ENCODE measurements at places on chromosomes 16 and 17.

DNA sequence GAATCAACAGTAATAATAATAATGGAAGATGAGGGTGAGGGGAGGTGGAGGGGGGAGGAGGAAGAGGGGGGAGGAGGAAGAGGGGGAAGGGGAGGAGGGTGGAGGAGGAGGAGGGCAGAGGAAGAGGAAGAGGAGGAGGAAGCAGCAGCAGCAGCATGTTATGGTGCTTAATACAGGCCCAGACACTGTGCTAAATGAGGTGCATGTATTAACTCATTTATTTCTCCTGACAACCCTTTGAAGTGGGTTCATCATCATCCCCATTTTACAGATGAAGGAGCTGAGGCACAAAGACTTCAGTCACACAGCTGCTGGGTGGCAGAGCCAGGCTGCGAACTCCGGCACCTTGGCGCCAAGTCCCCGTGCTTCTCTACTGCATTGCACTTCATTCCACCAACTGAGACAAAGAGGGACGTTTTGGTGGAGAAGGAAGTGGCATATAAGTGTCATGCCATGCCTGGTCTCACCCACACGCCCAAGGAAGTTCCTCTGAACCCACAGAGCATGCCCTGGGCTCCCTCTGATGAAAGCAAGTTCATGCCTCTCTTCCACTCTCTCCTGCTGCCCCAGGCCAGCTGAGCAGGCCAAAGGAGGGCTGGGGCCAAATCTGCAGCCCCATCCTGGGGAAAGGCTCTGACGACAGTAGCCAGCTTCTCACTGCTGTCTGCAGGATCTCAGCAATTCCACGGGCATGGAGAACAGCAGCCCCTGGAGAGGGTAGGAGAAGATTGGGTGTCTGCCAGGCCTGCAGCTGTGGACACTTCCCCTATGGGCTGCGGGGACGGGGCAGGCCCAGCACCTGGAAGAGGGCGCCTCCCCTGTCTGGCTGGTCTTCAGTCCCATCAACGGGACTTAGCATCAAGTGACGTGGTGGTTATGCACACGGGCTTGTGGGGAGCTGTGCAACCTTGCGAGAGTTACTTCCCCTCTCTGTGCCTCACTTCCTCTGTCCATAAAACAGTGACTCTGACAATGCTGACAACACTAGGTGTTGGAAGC, 21.8 kb downstream of the XYLT1 start:
- no peak for DNase-seq

- DNase-seq, result no peak
Observed at GRCh38 chr17:9228408-9229159, 207.3 kb downstream of the NTN1 start.

DNA sequence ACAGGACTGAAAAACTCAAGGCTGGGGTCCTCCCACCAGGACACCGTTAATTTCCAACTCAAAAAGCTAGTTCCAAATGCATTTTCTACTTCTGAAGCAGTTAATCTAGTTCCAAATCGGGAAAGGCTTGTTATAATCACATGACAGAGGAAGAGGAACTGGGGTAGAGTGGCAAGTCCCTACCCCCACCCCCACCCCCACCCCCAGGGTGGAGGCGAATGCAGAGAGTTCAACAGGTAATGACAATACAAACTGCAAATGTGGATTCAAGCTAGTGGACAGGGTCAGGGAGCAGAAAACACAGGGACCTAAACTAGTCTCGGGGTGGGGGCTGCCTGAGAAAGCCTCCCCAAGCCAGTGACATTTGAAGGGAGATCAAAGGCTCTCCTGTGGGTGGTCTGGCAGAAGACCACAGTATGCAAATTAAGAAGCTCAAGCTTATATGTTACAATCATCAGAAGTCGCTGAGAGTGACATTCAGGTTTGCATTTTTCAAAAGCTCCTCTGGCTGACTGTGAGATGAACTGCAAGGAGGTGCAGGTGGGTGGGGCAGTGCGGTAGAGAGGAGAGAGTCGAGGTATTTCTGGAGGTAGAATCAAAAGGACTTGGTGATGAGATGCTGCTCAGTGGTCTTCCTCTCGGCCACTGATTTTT, 56.4 kb upstream of the SLC25A19 start:
- DNase-seq, result peak; percentile 33

- DNase-seq, result no peak
Observed at GRCh38 chr16:56090076-56090475, 101.2 kb upstream of the GNAO1 start.

- DNase-seq, result peak; percentile 80
Observed at GRCh38 chr17:44308320-44308818, at the start of gene RUNDC3A. RUNDC3A (plus strand) TSS chr17:44308601; CDS start chr17:44308833, 232 bp downstream.

GRCh38 chr17:57143361-57143760, 58.3 kb downstream of the AKAP1 start:
- no peak for DNase-seq

GRCh38 chr16:1907226-1907860, 10.9 kb downstream of the HS3ST6 start:
- DNase-seq, result no peak

DNA sequence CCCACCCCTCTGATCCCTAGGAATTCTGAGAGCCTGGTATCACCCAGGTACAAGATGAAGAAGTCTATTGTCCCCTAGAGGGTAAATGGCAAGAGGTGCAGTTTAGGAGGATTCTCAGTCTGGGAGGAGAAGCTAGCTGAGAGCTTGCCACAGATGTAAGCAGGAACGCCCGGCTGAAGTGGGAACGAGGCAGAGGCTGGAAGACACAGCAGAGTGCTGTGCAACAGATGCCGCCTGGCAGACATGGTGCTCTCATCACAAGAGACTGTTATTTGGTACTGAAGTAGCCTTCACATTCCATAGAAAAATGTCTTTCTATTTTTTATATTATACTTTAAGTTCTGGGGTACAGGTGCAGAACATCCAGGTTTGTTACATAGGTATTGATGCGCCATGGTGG, 20.3 kb upstream of the KRT20 start:
- DNase-seq, result no peak

DNA sequence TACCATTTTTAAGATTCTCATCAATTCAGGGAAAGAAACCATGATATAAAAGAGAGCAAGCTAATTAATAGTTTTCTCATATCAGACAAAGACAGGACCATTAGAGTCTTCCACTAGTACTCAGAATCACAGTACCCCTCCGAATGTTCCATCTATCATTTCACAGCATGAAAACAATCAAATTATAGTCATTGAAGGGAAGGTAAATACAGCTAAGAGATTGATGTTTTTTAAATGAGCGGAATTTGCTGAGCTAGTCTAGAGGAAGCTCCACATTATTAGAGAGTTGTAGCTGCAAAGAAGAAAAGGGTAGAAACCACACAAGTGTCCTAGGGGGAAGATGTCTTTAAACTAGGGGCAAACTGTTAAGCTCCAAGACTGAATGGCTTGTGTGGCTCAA, 808.9 kb downstream of the CDH11 start:
- DNase-seq, result no peak

DNA sequence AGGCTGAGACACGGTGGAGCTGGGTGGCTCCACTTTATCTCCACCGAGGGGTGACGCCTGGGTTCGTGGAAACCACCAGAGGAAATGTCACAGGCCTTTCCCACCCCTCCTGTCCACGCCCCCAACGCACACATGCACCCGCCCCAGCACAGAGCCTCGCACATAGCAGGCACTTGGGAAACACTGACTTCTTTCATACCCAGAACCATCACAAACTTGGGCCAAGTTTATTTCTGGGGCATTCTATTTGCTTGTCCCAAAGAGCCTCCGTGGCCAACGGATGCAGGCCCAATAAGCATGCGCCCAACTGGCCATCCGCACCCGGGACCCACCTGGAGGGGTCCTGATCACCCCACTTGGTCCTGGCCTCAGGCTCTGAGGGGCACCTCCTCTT, 3.3 kb downstream of the BCAR1 start:
- DNase-seq, result no peak

DNA sequence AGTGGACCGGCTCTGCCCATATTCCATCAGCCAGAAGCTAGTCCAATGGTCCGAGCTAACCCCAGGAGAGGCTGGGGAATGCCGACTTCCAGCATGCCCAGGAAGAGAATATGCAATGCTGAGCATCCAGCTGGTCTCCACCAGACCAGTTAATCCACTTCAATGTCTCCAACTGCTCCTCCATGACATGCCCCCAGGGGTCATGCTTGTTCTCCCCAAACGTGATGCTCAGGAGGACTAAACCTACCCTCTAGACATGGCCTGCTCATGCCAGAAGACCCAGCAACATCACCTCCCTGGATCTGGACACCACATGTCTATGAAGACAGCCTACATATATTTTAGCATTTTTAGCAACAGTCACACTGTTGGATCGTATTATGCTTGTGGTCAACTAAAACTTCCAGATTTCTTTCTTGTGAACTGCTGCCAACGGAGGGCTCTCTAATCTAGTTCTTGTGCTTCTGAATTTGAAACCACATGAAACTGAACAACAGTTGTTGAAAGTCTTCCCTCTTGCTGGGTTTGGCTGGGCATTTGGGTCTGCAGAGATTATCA, 245.1 kb downstream of the SOX9 start:
- DNase-seq, result no peak

DNA sequence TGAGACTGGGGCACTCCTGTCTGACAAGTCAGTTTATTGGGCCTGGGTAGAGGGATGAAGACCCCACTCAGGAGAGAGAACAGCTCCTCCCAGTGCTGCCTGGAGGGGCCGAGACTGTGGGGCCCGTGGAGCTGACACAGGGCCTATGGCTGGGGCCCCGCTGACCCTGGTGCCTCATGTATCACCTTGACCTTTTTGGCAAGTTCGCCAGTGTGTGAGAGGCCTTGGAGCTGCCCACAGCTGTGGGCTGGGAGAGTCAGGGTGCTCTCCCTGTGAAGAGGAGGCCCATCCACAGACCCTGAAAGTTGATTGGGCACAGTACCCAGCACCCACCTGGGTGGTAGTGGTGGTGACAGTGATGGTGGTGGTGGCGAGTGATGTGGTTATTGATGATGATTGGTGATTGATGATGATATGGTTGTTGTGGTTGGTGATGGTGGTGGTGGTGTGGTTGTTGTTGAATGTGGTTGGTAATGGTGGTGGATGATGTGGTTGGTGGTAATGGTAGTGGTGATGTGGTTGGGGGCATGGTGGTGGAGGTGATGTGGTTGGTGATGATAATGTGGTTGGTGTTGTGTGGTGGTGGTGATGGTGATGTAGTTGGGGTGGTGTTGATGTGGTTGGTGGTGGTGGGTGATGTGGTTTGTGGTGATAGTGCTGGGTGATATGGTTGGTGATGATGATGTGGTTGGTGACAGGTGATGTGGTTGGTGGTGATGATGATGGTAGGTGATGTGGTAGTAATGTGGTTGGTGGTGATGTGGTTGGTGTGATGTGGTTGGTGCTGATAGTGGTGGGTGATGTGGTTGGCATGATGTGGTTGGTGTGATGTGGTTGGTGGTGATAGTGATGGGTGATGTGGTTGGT, 29.1 kb downstream of the BAHCC1 start:
- DNase-seq, result no peak

- peak; percentile 75 for DNase-seq
Observed at GRCh38 chr17:2025220-2025621, at the start of gene RTN4RL1. RTN4RL1 (minus strand) TSS chr17:2025334; CDS start chr17:2024865, 469 bp downstream.

GRCh38 chr16:4361944-4362311, 9.7 kb upstream of the VASN start:
- DNase-seq, result no peak

- no peak for DNase-seq
Observed at GRCh38 chr17:81609541-81610311, 27.2 kb downstream of the NPLOC4 start.

- DNase-seq, result no peak
Observed at GRCh38 chr16:12245088-12245920, 268.8 kb downstream of the SNX29 start.

- peak; percentile 22 for DNase-seq
Observed at GRCh38 chr17:8126491-8127066, 2.7 kb upstream of the HES7 start.

DNA sequence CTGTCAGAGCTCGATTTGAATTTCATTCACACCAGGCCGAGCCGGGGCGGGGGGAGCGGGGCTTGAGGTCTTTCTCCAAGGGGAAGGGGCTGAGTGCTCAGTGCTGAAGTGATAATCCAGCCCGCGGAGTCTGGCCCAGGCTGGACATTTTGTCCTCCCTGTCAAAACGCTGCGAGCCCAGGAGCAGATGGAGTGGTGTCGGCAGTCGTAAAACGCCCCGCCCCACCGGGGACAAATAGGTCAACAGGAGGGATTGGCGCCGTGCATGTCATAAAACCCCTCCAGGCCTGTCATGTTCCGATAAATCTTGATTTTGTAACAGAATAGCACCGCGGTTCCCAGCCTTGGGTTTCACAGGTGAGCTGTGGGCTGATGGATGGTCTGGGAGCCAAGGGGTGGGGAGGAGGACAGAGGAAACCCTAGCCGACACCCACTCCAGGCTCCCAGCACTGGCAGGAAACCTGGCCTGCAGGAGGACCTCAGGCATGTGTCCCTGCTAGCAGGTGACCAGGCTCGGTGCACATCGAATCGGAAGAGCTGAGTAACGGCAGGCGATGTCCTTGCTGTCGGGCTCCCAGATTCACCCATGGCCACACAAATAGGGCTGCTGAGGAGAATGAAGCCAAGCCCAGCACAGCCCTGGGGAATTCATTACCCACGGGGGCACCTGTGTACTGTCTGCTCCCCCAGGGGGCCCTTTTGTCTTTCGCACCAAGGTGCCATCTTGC, 341.4 kb downstream of the FOXL1 start:
- no peak for DNase-seq

- DNase-seq, result peak; percentile 100
Observed at GRCh38 chr17:7572588-7573323, 6.7 kb upstream of the CD68 start.

DNA sequence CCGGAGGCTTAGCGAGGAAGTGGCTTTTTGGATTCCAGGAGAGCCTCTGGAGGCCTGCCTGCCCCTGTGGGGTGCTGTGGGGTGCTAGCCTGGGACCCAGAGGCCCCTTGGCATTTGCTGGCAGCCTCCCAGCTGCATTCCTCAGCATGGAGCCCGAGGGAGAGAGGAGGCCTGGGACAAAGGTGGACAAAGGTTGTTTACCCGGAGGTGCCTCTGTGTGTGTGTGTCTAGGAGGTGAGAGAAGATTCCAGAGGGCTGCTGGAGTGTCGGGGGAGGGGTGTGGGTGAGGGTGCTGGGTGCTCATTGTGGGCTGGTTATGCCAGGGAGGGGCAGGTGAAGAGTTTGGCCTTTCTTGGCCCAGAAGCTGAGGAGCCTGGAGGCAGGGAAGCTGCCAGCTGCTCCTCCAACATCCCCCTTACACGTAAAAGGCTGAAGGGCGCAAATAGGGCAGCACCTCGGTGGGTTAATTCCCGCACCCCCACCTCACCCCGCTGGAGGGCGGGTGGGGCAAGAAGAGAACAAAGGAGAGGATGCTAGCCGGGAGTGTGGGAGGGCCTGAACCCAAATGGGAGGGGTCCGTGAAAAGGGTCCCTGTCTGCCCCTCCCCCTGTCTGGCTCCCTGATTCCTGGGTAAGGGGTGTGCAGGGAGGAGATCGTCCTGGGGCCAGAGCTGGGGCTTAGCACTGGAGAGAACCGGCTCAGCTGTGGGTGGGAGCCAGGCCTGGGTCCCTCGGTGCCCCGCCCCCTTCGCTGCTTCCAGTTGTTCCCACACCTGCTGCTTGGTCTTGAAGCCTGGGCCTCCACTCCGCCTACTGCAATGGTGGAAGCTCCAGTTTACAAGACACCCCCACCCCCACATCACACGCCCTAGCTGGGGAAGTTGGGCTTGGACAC, 9.9 kb downstream of the HEXIM2 start:
- DNase-seq, result no peak

Data from activated T-cell treated with anti-CD3 and anti-CD28 coated beads, Interleukin-2, amount 50 U/mL, for 4 hours (primary cell).